ENCODE measurements at places on chromosomes 16 and 17. TPM values are rescaled to one million over a fixed set of nuclear protein-coding genes. Genes with fewer than 3 reads are reported as not detected.

- no peaks in the 10 kb centered on the region for H3K4me1 ChIP-seq
- no peak overlapping the region for H3K4me3 ChIP-seq
- no peaks in the 10 kb centered on the region for H3K36me3 ChIP-seq
- H3K27me3 ChIP-seq: no peaks in the 10 kb centered on the region
- no peak overlapping the region for H3K27ac ChIP-seq
These were observed 145.4 kb downstream of the SOX9 start for GRCh38 chr17:72266112-72266775.

GRCh38 chr17:40602445-40603443 is 37.5 kb upstream of the CCR7 start:
- H3K4me3 ChIP-seq: peak overlapping the region; percentile 15
- H3K4me1 ChIP-seq: peaks cover 91% of the 10 kb centered on the region
- H3K27me3 ChIP-seq: no peaks in the 10 kb centered on the region
- peak overlapping the region; percentile 87 for H3K27ac ChIP-seq

- no peaks in the 10 kb centered on the region for H3K36me3 ChIP-seq
- H3K27me3 ChIP-seq: no peaks in the 10 kb centered on the region
- H3K4me1 ChIP-seq: no peaks in the 10 kb centered on the region
- H3K27ac ChIP-seq: no peak overlapping the region
- no peak for DNase-seq
These were observed 2339.5 kb downstream of the TP53TG3F start for GRCh38 chr16:35798885-35799426.

RECQL5 gene
- total RNA-seq: 38.3 TPM

UMOD gene
- not detected for total RNA-seq
